Effector memory CD8-positive, alpha-beta T cell (primary cell): ENCODE measurements at places on chromosomes 11 and 22.

GRCh38 chr11:68341557-68342458 is 29.4 kb downstream of the LRP5 start:
- DNase-seq: no peak

DNA sequence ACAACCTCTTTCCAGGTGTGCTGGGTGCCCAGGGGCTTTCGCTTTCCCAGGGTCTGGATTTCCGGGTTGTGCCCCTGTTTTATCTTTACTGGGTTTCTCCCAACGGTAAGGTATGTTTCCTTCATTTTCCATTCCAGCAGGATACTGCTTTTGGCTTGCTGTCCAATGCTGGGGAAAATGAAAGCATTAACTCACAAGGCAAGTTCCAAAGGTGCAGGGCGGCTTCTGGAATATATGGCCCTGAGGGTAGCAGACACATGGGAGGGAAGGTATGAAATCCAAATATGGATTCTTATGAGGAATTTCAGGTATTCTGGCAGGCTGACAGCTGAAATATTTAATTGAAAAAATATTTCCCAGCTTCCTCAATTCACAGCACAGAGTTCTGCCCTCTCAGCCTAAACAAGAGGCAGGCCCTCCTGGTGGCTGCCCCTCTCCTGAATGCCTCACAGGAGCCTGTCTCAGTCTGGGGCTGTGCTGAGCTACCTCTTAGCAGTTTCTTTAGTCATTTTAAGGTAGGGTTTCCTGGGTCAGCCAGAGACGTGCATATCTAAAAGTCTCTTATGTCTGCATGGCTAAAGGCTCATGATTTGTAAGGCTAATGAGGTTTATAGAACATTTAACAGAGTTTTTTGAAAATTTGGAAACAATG is 318.6 kb upstream of the B3GAT1 start:
- no peak for DNase-seq

GRCh38 chr11:118935376-118935775 is 9.7 kb upstream of the BCL9L start:
- no peak for DNase-seq

- DNase-seq: no peak
Measured at GRCh38 chr11:92855607-92856405, 113.6 kb upstream of the MTNR1B start.

DNA sequence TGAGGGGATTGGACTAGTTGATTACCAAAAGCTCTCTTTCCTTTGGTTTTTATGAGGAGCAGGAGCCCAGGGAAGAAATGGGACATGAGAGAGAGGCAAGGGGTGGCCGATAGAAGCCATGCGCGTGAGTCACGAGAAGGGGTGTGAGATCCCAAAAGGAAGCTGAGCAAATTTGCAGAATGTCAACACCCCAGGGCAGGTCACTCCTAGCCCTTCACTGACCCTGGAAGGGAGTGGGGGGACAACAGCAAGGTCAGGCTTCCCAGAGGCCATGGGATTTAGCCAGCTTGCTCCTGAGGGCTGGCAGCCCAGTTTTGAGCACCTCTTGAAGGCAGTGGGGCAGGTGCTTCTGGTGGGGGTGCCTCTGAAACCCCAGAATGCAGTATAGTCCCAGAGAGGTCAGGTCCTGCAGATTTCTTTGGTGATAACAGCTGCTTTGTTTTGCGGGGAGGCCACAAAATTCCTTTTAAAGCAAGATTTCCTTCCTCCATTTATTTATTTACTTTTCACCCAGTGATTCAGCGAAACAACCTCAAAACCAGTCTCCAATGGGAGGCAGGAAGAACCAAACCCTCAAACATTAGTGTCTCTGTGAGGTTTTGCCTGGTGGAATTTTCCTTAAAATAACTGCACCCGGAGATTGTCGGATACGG is 40.1 kb upstream of the TIMP3 start:
- no peak for DNase-seq

- no peak for DNase-seq
Measured at GRCh38 chr22:31748490-31748889, 1.4 kb downstream of the PRR14L start.

DNA sequence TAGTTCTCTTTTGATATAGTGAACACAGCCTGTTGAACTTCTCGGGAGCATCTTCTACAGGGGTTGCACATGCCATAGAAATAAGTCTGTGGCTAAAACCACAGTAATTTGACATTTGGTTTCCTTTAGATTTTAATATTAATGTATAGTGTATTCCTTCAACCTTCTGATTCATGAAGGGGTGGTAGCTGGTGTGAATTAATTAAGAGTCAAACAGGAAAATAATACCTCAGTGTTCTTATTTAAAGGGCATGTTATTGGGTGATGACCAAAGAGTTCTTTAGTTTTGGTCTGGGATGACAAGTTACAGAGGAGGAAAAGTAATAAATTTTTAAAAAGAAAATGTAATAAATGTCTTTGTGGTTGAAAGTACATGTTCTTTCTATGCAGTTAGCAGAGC is 86.8 kb downstream of the PDHX start:
- no peak for DNase-seq

DNA sequence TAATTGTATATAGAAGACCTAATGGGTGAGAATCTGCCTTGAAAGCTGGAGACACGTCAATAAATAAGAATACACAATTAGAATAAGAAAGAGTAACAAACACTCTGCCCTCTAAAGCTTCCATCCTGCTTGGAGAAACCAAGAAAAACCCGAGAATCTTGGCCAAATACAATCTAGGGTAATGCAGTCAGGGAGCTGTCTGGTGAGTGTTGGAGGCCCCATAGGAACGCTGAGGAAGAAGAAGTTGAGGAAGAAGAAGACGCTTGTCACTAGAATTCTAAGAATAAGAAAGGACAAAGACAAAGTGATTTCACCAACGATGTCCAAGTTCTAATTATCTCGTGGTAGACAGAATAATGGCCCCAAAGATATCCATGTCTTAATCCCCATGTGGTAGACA is 4485.9 kb upstream of the OR11H1 start:
- DNase-seq: no peak

GRCh38 chr11:31199378-31199777 is 170.2 kb downstream of the DCDC1 start:
- no peak for DNase-seq

GRCh38 chr22:49052560-49052959 is 775.1 kb downstream of the BRD1 start:
- no peak for DNase-seq

DNA sequence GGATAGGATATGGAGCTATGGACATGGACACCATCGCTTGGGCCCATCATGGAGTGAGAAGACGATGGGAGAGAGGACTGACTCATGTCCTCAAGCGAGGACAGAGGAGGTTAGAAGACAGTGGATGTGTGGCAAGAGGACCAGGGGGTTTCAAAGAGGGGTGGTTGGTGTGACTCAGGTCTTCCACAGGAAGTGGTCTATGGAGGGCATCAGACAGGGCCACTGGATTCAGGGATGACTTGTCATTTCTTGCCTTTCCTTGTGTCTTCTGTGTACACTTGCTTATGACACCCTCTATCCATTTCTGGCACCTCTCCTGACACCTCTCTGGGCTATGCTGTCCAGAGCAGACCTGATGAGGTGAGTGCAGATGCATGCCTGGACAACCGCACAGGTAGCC is 115.4 kb downstream of the OSBP2 start:
- DNase-seq: no peak

DNA sequence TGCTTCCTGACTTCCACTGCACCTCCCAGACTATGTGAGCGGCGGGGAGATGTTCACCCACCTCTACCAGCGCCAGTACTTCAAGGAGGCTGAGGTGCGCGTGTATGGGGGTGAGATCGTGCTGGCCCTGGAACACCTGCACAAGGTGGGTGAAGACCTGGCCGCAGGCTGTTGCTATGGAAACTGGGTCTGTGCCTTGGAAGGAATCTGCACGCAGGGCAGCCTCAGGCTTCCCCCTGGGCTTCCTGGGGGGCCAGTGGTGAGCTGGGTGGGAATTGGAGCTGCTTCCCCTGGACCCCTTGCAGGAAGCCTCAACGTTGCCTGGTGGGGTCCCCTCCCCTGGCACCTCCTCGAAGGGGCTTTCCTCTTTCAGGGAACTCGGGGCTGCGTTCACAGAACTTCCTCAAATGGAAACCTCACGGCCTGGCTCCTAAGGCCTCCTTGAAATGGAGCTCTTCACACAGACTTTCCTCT is 1.5 kb downstream of the RPS6KA4 start:
- no peak for DNase-seq

DNA sequence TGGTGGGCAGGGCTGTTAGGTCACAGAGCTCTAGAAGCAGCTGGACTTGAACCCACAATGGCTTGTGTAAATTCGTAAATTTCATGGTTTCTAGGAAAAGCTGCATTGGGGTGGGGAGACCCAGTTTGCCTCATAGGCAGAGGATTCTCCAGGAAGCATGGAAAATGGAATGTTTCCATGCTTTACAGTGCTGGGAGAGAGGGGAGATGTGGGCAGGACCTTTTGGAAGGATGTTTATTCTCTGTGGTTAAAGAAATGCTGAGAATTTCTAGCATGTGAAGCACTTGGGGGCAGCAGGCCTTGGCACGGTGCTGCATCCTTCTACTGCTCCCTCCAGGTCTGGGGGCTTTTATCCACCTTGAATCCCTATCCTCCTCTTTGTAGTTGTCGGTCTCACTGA is 46.3 kb downstream of the TRAF6 start:
- no peak for DNase-seq

DNA sequence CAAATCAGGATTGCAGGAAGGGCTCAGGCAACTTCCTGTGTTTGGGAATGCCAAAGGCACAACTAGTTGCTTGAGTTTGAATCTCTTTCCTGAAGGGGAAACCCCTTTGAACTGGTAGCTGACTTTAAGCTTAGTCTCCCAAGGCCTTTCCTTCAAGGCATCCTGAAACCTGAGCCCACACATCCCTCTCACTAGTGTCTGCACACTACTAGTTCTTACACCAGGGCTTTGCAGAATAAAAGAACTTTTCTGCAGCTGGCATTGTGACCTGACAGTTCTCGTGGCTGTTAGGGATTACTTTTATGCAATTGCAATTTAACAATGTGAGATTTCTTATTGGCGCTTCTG is 95.4 kb downstream of the EXT2 start:
- DNase-seq: no peak

GRCh38 chr22:44279069-44279360 is 33.7 kb downstream of the SHISAL1 start:
- DNase-seq: no peak

- no peak for DNase-seq
Measured at GRCh38 chr22:17695986-17696385, 57.4 kb downstream of the BCL2L13 start.

- no peak for DNase-seq
Measured at GRCh38 chr11:117972044-117972443, 14.2 kb upstream of the IL10RA start.

DNA sequence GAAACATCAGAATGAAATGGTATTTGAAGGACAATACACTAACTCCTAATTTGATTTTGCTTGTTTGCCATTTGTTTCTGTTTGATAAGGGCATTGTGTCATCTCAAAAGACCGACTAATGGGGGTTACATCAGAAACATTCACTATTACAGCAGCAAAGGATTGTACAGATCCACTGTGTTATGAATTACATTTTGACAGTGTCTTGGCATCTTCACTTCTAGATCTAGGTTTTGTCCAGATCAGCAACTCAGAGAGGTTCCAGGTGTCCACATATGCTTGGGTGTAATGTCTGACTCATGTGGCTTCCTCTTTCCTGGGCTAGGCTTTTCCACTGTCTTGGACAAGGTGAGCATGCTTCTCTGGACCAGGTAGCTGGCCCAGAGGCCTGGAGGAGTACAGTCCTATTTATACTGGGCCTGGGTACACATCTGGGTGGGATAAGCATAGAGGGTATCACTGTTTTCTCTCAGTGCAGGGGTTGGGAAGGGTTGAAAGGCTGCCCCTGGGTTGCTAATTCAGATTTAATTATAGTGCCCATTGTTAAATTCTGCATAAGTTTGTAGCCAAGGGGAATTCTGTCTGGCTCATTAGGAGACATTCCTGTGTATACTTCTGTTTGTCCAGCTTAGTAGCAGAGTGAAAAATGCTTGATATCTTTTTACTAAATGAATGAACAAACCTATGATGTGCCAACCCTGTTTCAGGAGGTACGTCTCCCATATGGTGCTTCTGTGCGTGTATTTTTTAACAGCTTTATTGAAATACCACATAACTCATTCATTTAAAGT is 23.8 kb downstream of the DDI1 start:
- DNase-seq: no peak

GRCh38 chr11:107493117-107493516 is 35.5 kb upstream of the CWF19L2 start:
- DNase-seq: no peak

- DNase-seq: no peak
Measured at GRCh38 chr11:36449561-36450096, 60.4 kb downstream of the TRAF6 start.

DNA sequence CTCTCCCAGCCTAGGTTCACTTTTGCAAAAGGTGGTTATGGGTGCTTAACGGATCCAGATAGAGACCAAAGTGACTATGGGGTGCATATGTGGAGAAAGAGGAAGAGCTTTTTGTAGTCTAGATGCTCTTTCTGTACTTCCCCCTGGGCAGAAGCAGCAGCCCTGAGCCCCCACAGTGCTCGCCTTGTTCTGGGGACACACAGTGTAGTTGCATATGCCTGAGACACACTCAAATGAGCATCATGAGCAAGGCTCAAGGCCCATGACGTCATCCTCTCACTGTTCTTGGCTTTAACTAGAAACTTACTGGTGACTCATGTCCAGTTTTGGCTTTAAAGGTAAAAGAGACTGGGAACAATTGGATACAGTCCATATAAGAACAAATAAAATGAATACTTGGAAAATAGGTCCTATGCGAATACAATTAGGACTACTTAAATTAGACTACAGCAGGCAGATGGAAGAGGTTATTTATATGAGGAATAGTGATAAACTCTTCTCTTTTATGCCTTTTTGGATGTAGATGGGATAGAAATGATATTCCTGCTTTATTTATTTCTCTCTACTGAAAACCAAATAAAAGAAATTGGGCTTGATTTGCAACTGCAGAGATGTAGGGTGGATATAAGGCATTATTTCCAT is 20.1 kb upstream of the PEX26 start:
- no peak for DNase-seq

GRCh38 chr11:89521294-89521693 is 30.1 kb upstream of the NOX4 start:
- DNase-seq: no peak

GRCh38 chr22:21755851-21756284 is 20.3 kb upstream of the YPEL1 start:
- DNase-seq: no peak
